ENCODE measurements at places on chromosomes 11 and 22.

DNA sequence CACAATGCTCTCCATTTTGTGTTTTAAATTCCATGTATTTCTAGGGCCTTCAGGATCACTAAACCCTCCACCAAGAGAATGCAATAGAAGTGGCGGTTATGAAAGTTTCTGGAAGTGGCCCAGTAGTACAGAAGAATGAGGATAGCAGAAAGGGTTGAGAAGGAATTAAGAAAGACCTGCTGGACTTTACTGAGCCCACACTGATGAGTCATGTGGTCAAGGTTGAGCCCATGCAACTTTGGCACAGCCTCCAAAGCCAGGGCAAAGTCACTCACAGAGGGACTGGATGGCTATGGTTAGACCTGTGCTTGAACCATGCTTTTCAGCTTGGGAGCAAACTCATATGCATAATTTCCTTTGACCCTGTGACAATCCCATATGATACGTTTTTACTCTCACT is 102.9 kb upstream of the PLET1 start:
- ATAC-seq = no peak

DNA sequence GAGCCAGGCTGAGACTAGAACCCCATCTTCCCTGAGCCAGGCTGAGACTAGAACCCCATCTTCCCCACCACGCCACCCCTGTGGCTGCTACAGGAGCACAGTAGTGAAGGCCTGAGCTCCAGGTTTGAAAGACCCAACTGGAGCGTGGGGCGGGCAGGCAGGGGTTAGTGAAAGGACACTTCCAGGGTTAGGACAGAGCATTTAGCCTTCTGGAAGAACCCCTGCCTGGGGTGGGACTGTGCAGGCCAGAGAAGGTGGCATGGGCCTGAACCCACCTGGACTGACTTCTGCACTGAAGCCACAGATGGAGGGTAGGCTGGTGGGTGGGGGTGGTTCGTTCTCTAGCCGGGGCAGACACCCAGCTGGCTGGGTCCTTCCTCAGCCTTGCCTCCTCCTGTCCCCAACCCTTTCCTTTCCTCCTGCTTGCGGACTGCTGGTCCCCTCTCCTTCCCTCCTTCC is 24.1 kb downstream of the SUN2 start:
- ATAC-seq = peak; percentile 2

GRCh38 chr11:129803533-129803932 is 12.1 kb upstream of the TMEM45B start:
- no peak for ATAC-seq

GRCh38 chr11:104332110-104332509 is 168.2 kb upstream of the PDGFD start:
- no peak for ATAC-seq

DNA sequence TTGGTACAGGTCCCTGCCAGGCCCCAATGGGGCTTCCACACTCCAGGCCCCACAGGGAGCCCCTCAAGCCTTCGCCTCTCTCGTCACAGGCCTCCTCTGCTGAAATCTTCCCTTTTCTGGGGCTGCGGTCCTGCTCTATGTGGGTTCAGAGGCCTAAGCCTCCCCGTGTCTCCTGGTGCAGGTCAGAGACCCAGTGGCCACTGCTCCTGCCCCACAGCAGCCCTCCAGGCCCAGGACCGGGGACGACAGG is 5.9 kb upstream of the IFITM3 start:
- no peak for ATAC-seq

DNA sequence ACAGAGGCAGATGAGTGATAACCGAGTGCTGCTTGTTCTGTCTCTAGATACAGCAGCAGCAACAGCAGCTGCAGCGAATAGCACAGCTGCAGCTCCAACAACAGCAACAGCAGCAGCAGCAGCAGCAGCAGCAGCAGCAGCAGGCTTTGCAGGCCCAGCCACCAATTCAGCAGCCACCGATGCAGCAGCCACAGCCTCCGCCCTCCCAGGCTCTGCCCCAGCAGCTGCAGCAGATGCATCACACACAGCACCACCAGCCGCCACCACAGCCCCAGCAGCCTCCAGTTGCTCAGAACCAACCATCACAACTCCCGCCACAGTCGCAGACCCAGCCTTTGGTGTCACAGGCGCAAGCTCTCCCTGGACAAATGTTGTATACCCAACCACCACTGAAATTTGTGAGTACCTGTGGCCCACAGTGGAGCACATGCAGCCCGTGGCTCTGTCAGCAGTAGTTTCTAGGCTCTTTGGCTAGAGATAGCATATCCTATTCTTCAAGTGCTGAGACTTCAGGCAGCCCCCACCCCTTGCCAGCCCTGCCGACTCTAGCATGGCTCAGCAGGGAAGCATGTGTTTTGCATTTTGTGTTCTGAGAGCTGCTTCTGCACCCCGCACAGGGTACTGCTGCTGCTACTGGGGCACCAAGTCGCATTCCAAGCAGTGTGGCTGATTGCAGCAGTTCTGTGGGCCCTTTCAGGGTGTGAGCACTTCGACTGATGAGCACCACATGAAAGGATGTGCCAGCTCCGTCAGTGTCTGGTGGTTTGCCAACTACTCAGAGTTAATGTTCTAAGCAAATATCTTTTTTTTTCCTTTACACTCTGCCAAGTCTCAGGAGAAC is 59.2 kb downstream of the MED15 start:
- ATAC-seq = peak; percentile 15

DNA sequence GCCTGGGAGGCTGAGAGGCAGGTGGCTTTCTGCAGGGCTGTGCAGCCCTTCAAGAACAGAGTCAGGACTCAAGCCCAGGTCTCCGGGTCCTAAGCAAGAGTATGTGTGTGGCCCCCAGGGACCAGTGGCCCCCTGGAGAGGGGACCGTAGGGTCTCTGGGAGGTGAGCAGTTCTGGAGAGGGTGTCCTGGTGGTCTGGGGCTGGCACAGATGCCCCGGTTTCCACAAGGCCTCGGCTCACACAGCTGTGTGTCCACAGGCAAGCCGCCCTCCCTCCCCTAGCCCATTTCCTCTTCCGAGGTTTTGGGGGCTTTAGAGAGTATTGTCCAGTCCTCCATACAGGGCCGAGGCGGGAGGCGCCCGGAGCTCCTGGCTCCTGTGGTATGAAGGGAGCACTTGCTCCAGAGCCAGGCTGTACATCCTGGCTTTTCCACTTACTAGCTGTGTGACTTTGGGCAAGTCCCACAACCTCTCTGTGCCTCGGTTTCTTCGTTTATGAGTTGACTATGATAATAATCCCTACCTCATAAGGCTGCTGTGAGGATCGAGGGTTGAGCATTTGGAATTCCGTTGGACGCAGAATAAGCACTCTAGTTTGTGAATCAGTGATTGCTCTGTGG is 3.4 kb upstream of the RPS19BP1 start:
- no peak for ATAC-seq

DNA sequence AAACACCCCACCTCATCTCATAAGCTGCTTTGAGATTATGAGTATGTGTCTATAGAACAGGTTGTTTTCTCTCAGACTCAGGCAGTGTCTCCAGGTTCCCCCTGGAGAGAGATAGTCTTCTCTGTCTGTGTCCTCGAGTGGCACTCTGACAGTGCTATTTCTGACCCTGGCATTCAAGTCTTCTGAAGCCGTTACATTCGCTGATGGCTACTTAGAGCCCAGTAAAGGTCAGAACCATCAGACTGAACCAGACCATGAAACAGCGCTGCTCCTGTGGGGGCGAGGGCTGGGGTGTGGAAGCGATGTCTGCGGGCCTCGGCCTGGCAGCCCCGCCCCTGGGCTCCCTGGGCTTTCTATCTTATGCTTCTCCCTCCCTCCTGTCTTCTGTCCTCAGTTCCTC is 23.5 kb downstream of the SHISA8 start:
- ATAC-seq = no peak

DNA sequence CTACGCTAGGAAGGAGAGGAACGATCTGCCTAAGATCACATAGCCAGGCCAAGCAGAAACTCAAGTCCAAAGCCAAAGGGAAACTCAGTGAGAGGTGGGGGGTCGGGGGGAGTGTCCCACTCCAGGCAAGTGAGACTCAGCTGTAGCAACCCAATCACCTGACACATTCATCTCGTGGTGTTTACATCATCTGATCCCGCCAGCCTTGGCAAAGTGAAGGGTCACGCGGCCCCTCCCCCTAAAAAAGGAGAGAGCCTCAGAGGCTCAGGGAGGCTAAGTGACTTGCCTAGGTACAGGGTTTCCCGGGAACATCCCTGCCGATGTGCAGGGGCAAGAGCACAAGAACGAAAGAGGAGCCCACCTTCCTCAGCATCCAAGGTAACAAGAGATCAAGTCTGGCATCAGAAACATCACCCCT is 21.5 kb downstream of the MYH9 start:
- ATAC-seq = no peak

- ATAC-seq = no peak
These were observed 190.9 kb upstream of the BLID start for GRCh38 chr11:122306831-122307391.

- no peak for ATAC-seq
These were observed 35.7 kb upstream of the KLHL35 start for GRCh38 chr11:75468534-75469340.

GRCh38 chr11:71086687-71087258 is 165.6 kb downstream of the SHANK2 start:
- ATAC-seq = no peak

- ATAC-seq = no peak
These were observed 26.0 kb downstream of the RPUSD4 start for GRCh38 chr11:126185259-126186024.

DNA sequence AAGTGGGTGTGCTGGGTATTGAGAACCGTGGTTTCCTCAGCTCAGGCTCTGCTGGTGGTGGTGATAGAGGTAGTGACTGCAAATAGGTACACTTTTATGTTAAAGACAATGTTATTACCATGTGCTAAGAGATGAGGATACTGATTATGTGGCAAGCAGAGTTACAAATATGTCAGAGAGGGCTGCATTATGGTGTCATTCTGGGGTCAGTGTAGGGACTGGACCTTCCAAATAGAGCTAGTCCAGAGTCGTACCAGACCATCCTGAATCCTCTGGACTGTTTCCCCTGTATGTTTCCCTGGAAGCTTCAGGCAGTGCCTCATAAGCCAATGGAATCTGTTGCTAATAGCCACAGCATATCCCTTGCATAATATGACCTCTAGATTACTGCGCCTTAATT is at the start of gene DNAJB7:
Gene DNAJB7, minus strand, starts transcription at position 101 of the 400 bp plus-strand sequence. CDS start 119 bp downstream, outside the sequence.
- no peak for ATAC-seq

DNA sequence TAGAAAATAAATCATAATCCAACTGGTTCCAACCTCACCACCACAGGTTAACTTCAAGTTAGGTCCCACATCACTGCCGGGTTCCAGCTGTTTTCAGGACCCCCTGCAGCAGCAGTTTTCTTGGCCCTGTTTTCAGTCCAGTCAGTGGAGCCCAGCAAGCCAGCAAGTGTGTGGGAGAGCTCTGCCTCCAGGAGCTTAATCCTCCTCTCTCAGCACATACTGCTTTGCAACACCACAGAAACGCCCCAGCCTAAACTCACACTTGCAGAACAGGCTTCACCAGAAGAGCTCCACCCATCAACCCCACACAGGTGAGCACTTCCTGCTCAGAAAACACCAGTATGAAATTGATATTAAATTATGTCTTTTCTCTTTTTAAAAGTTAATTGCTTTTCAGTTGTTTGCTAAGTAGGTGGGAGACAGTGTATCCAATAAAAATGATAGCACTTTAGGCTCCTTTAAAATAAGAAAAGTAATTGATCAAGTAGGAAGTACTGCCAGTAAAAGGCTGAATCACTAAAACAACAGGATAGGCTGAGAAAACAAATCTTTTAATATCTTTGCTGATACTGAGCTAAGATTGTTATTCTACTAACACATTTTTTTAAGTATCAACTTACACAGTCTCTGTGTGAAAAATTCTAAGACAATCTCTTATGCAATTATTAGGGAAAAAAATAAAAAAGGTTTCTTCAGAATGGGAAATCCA is 81.5 kb upstream of the TP53AIP1 start:
- no peak for ATAC-seq

DNA sequence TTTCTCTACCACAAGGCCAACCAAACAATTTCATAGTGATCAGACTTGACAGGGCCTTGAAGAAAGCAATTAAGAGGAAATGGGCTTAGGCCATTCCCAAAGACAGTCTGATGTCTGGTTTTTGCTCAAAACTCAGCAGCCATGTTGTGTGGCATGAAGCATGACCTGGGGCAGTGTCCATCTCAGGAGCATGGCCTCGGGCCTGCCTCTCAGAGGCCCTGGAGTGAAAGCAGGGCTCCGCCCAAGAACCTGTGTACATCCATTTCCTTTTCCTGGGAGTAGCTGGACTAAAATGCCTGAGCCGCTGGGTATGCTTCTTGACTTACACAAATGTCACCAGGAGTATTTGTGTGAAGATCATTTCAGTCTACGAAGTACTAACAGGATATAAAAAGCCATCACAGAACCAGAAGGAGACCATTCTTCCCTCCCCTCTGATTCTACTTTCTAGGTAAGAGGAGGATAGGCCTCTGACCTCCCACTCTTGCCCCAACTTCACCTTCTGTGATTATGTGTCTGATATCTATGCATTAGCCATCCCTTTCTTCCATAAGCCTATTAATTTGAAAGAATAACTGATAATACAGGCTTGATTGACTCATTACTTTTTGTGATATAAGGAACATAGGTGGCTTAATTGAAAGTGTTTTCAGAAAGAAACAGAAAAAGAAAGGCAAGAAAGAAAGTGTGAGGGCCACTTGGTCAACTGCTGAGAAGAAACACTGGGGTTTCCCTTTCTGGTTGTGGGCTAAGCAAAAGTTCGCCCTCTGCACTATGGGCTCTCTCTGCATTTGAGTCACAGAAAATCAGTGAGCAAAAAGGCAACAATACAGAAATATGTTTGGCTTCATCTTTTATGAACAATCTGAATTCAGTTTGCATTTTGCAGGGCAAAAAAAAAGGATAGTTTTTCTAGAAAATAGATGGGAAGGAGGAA is 188.6 kb upstream of the MTMR2 start:
- peak; percentile 95 for ATAC-seq

DNA sequence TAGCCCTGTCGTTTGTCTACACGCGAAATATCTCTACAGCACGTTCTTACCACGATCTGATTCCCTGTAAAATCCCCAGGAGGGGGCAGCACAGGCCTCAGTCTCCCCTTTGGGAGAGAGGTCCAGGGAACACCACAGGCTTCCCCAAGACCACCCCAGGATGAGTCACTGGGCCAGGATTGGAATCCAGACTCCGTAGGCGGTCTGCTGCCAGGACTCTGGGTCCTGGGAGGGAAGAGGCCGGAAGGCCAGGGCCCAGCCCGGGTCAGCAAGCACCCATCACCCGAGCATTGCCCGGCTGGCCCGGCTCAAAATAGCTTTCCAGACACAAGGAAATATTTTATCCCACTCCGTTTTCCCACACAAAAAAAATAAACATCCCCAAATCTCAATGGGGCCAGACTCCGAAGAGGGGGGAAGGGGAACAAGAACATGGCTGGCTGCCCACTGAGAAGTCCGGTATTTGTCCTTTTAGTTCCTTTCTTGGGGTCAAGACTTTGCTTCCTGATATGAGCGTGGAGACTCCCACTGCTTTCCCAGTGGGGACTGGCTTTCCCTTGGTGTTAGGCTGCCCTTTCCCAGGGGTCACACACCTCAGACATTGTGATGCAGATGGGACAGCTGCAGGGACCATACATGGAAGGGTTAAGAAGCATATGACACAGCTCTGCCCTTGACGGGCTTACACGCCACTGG is 91.3 kb downstream of the LRRC32 start:
- ATAC-seq = no peak
